ENCODE measurements at places on chromosomes 5 and 9.
A peak's percentile ranks its signal among the peaks of the same experiment; 100 is the strongest.

GRCh38 chr5:142984011-142984410 is 213.8 kb downstream of the ARHGAP26 start:
- no peak for DNase-seq

GRCh38 chr5:133741396-133741795 is 129.1 kb upstream of the FSTL4 start:
- DNase-seq, result no peak

GRCh38 chr9:78598120-78598519 is 301.2 kb downstream of the PSAT1 start:
- DNase-seq, result no peak

DNA sequence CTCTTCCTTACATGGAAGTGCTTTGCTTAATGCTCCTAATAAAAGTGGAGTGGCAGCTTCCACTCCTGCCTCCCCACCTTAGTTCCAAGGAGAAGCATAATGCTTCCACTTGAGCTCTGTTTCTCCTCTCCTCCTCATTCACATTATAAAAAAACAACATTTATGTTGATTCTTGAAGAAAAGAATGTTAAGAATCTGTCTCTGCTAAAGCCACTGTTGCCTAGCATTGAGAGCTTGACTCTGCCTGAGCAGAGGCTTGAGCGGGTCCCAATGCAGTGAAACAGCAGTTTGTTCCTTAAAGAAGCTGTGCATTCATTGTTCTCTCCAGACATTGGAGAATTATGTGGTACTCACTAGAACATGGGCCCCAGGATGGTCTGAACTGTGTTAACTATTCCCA is 101.5 kb upstream of the GHR start:
- DNase-seq, result no peak

- no peak for DNase-seq
Observed at GRCh38 chr5:103111468-103111867, 8.5 kb downstream of the GIN1 start.

DNA sequence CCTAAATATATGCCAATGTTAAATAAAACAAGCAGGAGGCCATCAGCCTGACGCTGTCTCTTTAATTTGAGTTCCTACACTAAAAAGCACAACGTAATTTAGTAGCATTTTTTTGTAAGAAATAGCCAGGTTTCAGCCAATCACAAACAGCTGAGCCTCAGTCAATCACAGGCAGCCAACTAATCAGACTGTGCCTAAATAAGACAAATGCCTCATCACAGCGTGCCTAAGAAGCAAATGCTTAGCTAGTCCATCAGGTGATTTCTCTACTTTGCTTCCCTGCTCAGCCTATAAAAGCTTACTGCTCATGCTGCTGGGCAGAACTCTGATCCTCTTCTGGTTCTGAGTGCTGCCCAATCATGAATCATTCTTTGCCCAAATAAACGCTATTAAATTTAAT is 38.3 kb upstream of the RORB start:
- DNase-seq, result no peak

DNA sequence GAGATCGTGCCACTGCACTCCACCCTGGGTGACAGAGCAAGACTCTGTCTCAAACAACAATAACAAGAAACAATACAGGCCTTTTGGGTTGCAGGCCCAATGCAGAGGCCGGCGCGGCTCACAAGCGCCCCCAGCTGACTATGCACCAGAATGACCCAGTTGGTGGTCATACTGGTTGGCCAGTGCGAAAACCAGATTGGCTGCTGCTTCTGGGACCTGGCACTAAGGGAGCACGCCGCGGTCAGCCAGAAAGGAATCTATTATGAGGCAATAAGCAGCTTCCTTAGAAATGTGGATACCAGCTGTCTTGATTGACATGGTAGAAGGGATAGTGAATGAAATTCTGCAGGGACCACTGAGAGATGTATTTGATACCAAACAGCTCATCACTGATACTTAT is 35.0 kb downstream of the RANBP17 start:
- DNase-seq, result peak; percentile 10

DNA sequence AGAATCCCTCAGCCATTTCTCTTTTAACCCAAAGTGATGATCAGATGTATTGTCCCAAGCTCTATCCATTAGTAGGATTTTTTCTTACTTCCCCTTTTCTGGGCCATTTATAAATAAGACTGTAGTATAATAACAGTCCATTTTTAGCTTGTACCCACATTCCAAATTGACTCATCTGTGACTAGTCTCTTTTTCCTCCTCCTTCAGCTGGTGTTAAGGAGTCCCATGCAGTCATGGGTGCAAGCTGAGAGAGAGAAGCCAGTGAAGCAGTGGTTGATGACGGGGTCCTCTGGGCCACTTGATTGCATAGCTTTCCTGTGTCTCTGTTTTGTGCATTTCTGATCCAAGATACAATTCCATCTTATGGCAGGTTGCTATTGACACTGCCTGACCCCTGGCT is 476.0 kb upstream of the CD180 start:
- no peak for DNase-seq
